ENCODE measurements at places on chromosomes 12 and 14. TPM values are rescaled to one million over a fixed set of nuclear protein-coding genes. Genes with fewer than 3 reads are reported as not detected.

DNA sequence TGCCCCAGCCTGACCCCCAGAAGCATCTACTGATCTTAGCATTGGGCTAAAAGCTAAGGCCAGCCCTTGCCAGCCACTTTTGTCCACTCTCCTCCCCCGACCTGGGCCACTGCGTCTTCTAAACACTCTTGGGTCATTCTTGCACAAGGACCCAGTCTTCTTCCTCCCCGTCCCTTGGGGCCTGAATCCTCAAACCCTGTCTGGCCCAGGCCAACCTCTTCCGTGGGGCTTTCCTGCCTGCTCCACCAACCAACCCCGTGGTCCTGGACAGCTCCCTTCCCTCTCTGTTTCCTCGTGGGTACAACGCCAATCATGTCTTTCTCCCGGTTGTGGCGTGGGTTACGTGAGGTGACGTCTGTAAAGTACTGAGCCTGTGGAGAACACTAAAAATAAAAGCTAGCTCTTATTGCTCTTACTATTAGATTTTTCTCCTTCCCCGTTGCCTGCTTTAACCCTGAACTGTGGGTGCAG is 21.5 kb downstream of the FAM222A start:
- peak; percentile 65 for DNase-seq

GRCh38 chr12:22256041-22256441 is 78.5 kb downstream of the ST8SIA1 start:
- no peak for DNase-seq

- peak; percentile 68 for DNase-seq
Measured at GRCh38 chr12:49348781-49349180, 2.1 kb downstream of the DNAJC22 start.

DNA sequence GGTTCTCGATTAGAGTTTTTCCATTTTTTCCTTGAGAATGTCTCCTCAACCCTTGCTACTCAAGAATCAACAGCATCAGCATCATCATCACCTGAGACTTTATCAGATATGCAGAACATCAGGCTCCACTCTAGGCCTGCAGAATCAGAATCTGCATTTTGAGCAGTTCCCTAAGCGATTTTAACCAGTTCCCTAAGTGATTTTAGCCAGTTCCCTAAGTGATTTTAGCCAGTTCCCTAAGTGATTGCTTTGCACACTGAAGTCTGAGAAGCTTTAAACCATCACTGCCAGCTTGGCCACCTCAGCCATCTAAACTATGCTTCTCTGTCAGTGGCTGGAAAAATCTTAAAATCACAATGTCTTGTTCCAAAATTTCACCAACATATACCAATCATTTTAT is 29.4 kb upstream of the SLC38A1 start:
- no peak for DNase-seq

GRCh38 chr14:80805136-80805535 is 136.4 kb downstream of the CEP128 start:
- no peak for DNase-seq

- peak; percentile 77 for DNase-seq
Measured at GRCh38 chr12:34401659-34402227, 379.4 kb downstream of the ALG10 start.

DNA sequence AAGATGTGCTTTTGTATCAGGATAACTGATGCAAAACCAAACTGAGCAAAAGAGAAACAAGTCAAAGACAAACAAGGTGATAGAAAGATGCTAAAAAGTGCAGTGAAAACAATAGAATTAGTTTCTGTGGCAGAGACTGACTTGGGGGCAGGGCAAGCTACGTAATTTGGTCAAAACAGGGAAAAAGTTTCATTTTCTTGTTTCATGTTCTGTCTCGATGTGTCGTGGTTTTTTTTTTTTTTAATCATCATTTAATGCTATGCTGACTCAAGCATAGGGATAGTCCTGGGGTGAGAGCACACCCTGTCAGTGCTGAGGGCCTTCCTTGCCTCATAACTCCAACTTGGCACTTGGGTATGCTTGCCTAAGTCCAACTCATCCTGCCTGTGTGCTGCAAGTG is 144.1 kb upstream of the PTPRQ start:
- no peak for DNase-seq

- no peak for DNase-seq
Measured at GRCh38 chr12:18217966-18218365, 43.4 kb upstream of the PIK3C2G start.

- no peak for DNase-seq
Measured at GRCh38 chr12:67726868-67727267, 78.3 kb downstream of the DYRK2 start.

GRCh38 chr14:90446405-90446804 is 49.6 kb downstream of the CALM1 start:
- peak; percentile 60 for DNase-seq

The IL26 gene
- not detected for total RNA-seq

GRCh38 chr12:30457621-30458289 is 237.9 kb downstream of the IPO8 start:
- DNase-seq: no peak

The SLC17A8 gene
- not detected for total RNA-seq

- DNase-seq: no peak
Measured at GRCh38 chr12:74646831-74647230, 109.2 kb downstream of the ATXN7L3B start.

The TTC8 gene
- 18.9 TPM for total RNA-seq

GRCh38 chr14:45251912-45252311 is 1.1 kb downstream of the MIS18BP1 start:
- no peak for DNase-seq

GRCh38 chr12:105910030-105910429 is 228.7 kb downstream of the NUAK1 start:
- DNase-seq: no peak

DNA sequence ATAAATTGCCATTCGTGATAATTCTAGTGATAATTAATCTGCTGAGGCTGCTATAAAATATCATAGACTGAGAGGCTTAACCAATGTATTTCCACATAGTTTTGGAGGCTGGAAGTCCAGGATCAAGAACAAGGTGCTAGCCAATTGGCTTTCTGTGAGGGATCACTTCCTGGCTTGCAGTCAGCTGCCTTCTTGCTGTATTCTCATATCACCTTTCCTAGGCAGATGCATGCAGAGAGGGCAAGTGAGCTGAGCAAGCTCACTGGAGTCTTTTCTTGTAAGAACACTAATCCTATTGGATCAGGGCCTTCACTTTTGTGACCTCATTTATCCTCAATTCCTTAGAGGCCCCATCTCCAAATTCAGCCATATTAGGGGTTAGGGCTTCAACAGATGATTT is 640.7 kb downstream of the DIO2 start:
- DNase-seq: no peak

GRCh38 chr12:55659486-55660385 is 23.0 kb downstream of the OR10P1 start:
- DNase-seq: no peak

- peak; percentile 65 for DNase-seq
Measured at GRCh38 chr12:53694756-53695151, 18.9 kb upstream of the ATP5MC2 start.

DNA sequence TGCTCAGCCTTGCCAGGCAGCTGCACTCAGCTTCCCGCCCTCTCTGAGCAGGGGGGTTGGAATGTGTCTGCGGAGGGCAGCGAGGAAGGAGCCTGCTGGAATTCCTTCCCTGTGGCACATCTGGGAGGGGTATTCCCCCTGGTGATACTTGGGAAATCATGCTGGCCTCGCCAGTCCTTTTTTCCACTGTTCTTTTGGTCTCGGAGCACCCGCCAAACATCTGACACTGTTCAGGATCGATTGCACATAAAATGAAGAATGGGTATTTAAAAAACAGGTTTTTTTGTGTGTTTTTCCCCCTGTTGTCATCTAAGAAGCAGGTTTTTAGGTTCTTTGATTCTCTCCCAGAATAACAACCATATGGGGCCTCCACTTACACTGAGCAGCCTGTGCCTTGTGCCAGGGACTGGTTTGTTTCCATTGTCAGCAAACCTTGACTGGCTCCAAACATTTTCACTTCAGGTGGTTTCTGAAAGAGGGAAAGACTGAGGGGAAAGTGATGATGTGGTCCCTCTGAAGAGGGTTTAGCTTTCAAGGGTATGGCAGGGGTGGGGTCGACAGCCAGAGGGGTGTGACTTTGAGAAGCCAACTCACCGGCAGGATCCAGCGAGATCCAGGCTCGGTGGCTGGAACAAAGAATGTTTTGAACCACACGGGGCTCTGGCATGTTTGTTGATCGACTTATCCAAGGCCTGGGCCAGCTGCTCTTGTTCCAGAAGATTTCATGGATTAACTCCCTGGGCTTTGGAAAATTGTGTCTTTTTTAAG is 215.1 kb downstream of the CACNA1C start:
- no peak for DNase-seq

DNA sequence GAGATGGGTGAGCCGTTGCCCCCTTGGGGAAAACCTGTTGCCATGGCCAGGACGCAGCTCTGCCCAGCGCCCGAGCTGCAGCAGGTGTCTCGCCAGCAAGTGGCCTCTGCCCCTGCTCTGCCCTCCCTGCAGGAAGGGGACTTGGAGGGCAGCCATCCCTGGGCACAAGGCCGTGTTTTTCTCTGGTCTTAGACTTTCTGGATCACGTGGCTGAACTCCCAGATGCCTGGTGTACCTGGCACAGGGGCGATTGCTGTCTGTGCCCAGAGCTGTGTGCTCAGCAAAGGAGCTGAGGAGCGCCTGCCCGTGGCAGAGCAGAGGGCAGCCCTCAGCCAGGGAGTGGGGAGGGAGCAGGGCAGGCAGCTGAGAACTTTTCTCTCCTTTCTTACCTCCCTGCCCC is 38.0 kb downstream of the TMEM63C start:
- no peak for DNase-seq

- DNase-seq: no peak
Measured at GRCh38 chr14:34328178-34328577, 133.9 kb downstream of the SPTSSA start.

The PTGER2 gene
- 10.9 TPM for total RNA-seq

The GYS2 gene
- total RNA-seq: 0.10 TPM

The OR4K2 gene
- not detected for total RNA-seq

The DCTN2 gene
- total RNA-seq: 106 TPM

GRCh38 chr12:93847517-93848474 is 170.6 kb downstream of the CRADD start:
- DNase-seq: no peak

GRCh38 chr12:105522166-105522825 is 191.8 kb downstream of the C12orf75 start:
- no peak for DNase-seq

DNA sequence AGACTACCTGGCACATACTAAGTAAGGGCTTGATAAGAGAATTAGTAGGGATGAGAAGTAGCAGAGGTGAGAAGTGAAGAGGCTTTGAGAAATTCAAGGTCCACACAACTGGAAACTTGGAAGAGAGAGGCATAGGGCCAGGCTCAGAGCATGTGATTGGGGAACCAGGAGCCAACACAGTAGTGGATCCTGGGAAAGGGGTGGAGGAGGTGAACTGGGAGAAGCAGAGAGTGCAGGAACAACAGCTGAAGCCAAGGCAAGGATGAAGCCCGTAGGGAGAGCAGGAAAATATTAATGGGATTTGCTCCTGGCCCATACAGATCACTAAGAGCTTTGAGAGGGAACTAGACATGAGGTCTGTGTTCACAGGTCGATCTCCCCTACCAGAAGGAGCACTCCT is 1.4 kb upstream of the ITGB7 start:
- no peak for DNase-seq

GRCh38 chr14:72565917-72566316 is 328.0 kb downstream of the DPF3 start:
- no peak for DNase-seq

The FGF6 gene
- not detected for total RNA-seq

The NGDN gene
- 29.7 TPM for total RNA-seq

DNA sequence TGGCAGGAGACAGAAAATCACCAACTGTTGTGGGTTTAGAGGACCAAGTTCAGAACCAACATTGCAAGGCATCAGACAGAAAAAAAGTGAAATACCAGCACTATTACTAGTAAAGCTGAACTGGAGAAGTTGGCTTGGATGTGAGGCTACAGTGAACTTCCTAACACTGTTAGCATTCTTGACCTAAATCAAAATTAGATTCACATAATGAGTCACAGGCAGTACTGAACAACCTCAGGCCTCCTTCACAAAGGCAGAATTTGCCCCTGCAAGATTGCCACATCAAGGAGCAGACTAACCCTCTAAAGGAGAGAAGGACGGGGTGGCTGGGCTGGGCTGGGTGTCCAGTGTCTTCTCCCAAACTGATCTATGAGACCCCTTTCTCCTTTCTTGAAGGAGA is 539.7 kb downstream of the SNAPC1 start:
- no peak for DNase-seq

The SMIM41 gene
- 0.45 TPM for total RNA-seq

The TRIM9 gene
- 1.3 TPM for total RNA-seq

- no peak for DNase-seq
Measured at GRCh38 chr12:7642876-7643309, 22.8 kb downstream of the APOBEC1 start.

- DNase-seq: no peak
Measured at GRCh38 chr12:56221232-56221756, 428 bp downstream of the RNF41 start.

- no peak for DNase-seq
Measured at GRCh38 chr12:51846911-51847642, 1.4 kb downstream of the FIGNL2 start.

DNA sequence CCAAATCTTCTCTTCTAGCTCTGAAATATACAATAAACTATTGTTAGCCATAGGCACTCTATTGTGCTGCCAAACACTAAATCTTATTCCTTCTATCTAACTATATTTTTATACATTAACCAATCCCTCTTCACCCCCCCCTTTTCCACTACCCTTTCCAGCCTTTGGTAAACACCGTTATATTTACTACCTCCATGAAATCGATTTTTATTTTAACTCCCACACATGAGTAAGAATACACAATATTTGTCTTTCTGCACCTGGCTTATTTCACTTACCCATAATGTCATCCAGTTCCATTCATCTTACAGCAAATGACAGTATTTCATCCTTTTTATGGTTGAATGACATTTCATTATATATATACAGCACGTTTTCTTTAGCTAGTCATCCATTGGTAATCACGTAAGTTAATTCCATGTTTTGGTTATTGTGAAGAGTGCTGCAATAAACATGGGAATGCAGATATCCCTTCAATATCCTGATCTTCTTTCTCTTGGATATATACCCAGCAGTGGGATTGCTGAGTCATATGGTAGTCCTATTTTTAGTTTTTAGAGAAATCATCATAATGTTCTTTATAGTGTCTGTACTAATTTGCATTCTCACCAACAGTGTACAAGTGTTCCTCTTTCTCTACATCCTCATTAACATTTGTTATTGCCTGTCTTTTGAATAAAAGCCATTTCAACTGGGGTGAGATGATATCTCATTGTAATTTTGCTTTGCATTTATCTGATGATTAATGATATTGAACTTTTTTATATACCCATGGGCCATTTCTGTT is 34.2 kb upstream of the PLBD1 start:
- no peak for DNase-seq

DNA sequence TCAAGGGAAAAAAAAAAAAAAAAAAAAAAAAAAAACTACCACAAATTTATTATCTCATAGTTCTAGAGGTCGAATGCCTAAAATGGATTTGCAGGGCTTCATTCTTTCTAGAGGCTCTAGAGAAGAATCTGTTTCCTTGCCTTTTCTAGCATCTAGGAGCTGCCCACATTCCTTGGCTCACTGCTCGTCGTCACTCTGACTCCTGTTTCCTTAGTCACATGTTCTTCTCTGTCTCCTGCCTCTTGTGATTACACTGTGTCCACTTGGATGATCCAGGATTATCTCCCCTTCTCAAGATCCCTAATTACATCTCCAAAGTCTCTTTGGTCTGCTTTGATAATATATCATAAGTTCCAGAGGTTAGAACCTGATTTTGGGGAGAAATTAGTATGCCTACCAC is 88.7 kb downstream of the HECTD1 start:
- no peak for DNase-seq

The BEST3 gene
- not detected for total RNA-seq

The PZP gene
- 0.61 TPM for total RNA-seq

- DNase-seq: no peak
Measured at GRCh38 chr14:68293404-68293803, 473.8 kb downstream of the RAD51B start.

- no peak for DNase-seq
Measured at GRCh38 chr12:114220311-114220710, 185.6 kb downstream of the TBX5 start.
